ENCODE measurements at places on chromosomes 13 and 19.

GRCh38 chr19:677201-677600, 1.0 kb downstream of the FSTL3 start:
- peak; percentile 86 for DNase-seq

- no peak for DNase-seq
These were observed 5.4 kb upstream of the ICAM3 start for GRCh38 chr19:10344780-10345179.

GRCh38 chr13:94014461-94014860, 465.0 kb downstream of the DCT start:
- no peak for DNase-seq

DNA sequence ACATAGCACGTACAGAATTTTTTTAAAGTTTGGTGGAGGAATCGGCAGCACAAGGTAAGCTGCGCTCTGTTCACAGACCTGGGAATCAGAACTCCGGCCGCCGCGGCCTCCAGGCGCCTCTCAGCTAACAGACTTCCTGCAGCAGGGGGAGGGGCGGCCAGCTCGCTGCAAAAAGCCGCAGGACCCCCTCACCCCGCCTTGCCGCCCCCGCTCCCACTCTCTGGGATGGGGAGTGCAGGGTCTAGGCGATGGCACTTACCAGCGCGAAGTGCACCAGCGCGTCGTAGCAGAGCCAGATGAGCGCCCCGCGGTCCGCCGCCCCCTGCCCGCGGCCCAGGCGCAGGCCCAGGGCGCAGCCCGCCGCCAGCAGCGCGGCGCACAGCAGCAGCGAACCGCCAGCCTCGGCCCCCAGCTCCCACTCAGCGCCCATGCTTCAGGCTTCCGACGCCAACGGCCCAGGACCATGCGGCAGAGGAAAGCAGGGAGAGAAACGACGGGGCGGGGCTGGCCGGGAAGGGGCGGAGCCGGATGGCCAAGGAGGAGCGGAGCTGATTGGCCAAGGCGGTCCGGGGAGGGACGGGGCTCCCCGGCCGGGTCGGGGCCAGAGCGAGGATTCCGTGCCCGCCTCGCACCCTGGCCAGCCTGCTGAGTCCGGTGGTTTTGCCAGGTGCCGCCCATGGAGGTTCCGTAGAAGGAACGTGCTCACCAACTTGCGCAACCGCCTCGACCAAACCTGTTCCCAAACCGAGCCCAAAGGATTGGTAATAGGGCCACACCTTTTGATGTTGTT, at the start of gene EBPL:
Gene EBPL (minus strand): TSS at position 492 of the 790 bp plus-strand sequence. CDS start 62 bp downstream, at position 430.
- peak; percentile 97 for DNase-seq

DNA sequence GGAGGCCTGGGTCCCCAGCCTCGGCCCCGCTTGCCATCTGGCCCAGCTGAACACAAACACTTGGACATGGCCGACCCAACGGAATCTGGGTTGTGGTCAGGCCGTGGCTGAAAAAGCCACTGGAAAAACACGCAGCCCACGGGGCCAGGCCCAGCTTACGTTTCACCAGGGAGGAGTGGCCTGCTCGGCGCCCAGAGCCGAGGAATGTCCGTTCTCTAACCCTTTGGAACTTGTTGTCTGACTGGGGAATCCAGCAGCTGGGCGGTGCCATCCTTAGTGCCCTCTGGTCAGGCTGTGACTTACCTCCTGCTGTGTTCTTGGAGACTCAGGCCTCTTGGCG, 13.8 kb downstream of the CILP2 start:
- no peak for DNase-seq

GRCh38 chr13:44470638-44471562, 97.3 kb downstream of the SERP2 start:
- DNase-seq, result peak; percentile 50

DNA sequence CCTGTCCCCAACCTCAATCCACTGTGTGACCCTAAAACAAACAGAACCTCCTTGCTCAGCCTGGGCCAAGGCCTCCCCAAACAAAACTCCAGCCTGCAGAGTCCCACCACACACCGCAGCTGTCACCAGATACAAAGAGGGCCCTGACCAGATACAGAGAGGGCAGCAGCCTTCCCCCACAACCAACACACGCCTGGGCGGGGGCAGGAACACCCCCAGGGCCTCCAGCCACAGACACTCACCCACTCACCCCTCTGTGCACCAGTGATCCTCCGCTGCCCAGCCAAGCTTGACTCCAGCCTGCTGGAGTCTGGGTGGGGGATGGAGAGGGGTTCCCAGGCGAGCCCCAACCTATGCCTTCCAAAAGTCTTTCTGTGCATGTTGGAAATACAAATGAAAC, 5.9 kb upstream of the CIRBP start:
- no peak for DNase-seq

- DNase-seq, result peak; percentile 53
These were observed 5.6 kb downstream of the INAFM1 start for GRCh38 chr19:47280183-47280797.

DNA sequence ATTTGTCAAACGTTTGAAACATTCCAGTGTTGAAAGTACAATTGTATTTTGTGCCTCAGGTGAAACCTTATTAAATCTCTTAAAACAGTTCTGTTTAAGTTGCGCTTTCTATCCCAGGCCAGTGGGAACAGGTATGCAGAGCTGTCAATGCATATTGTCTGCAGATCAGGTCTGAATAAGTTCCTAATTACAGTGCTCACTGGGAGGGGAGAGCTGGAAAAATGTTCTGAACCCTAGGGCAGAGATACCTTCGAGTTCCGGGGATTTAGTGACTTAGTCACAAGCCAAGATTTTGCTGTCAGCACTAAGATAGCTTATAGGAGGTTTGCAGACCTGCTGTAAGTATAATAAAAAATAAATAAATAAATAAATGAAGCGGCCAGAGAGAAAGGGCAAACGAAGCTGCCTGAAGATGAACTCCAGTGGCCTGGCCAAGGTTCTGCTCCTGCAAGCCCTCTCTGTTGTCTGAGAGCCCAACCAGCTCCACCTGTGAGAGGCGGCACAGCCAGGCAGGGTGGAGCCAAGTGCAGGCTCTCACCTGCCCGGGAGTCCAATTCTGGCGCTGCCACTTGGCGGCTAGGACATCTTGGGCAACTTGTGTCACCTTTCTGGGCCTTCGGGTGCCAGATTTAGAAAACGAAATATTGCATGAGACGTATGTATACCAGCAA, 97.9 kb upstream of the SLC7A1 start:
- DNase-seq, result peak; percentile 85

- no peak for DNase-seq
These were observed 8.9 kb downstream of the HNRNPUL1 start for GRCh38 chr19:41273076-41273475.

DNA sequence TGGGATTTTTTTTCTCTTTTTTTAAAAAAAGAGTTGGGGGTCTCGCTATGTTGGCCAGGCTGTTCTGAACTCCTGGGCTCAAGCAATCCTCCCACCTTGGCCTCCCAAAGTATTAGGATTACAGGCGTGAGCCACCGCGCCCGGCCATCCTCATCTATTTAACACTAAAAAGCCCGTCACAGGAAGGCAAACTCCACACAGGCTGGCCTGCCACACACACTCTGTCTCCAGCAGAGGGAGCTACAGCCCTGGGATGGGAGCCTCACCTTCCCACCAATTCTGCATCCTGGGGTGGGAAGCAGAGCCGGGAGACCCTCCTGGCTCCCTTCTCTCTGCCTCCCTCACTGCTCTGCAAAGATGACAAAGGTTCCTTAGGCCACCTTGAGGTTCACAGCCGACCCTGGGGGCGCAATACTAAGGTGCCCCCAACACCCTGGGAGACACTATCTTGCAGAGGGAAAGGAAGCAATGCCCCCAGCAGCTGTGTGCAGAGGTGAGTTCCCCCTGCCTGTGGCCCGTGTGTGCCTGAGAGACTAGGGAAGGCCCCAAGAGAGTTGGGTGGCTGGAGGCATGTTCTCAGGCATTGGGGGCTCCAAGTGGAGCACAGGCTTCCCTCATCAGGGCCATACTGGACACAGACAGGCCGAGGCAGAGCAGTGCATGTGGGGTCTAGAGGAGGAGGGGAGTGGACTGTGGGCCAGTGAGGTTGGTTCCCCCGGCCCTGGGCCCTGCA, 27.4 kb upstream of the TIMM44 start:
- peak; percentile 72 for DNase-seq

DNA sequence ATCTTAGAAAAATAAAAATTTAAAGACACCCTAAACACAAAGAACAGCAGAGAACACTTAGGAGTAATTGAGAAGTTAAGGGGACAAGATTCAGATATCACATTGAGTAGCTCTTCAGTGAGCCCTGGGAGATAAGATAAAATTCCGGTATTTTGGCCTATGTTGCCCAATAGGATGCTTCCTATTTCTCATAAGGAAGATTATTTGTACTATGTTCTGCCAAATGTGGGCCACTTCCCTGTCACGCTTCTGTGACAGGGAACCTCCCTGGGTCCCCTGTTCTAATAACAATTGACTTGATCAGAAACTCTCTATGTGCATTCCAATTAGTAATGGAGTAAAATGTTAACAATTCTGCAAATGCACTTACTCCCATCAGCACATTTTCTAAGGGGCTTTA, 310.7 kb downstream of the MYO16 start:
- DNase-seq, result no peak

DNA sequence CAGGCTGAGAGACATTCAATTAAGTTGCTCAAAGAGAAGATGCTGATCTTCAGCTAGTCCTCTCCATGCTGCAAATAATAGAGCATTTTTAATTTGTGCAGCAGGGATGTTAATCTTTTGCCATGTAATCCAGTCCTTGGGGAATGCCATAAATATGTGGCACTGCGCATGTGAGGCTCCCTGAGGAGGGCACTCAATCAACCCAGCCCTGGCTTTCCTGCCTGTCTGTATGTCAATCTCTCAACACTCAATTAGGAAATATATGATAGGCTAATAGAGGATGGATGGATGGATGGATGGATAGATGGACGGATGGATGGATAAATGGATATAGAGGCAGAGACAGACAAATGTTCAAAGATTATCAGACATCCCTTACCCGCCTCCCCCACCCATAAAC, 31.6 kb upstream of the POP4 start:
- DNase-seq, result no peak

DNA sequence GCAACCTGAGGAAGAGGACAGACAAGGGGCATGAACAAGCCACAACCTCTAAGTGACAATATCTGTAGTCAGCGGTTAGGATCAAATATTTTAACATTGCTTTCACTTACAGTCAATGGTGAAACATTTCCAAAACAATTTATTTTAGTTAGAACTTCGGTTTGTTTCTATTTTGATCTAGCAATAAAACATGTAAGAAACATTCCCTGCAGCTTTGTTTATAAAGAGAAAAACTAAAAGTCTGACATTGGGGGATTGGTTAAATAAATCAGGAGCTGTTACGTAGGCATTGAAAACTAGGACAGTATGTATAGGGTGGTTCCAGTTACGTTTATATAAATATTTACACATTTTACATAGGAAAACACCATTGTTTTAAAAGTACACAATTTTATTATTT, 3.4 kb downstream of the URI1 start:
- no peak for DNase-seq

- peak; percentile 63 for DNase-seq
These were observed 72.9 kb downstream of the ARHGEF7 start for GRCh38 chr13:111187960-111188541.

DNA sequence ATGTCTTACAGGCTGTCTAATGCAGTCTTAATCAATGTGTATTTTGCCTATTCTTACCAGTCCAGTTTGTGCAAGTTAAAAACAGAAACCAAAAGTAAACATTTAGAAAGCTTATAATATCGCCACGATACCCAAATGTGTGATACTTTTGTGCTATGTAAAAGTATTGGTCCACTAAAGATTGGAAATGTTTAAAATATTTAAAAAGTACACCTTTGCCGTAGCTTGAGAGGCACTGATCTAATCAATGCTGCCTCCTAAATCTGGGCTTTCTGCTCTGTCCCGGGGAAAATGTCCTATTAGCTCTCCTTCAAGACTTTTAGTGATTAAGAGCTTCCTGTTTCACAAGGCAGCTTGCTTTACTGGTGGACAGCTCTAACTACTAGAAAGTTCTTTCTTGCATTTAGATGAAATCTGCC, 64.7 kb downstream of the DNAJC15 start:
- DNase-seq, result no peak

DNA sequence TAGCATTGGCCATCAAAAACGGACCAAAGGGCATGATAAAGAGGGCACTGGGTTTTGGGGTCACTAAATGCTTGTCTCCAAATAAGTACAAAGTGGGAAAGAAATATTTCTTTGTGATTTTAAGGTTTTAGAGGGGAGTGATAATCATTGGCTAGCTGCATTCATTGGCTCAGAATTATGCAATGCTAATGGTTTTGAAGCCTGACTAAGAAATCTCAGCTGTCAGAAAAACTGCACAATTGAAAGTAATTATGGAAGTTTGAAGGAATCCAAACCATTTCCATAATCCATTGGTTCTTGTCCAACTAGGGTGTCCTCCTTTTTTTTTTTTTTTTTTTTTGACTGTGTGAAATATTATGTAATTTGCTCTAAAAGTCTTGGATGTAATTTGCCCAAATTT, 88.2 kb upstream of the ARGLU1 start:
- no peak for DNase-seq

DNA sequence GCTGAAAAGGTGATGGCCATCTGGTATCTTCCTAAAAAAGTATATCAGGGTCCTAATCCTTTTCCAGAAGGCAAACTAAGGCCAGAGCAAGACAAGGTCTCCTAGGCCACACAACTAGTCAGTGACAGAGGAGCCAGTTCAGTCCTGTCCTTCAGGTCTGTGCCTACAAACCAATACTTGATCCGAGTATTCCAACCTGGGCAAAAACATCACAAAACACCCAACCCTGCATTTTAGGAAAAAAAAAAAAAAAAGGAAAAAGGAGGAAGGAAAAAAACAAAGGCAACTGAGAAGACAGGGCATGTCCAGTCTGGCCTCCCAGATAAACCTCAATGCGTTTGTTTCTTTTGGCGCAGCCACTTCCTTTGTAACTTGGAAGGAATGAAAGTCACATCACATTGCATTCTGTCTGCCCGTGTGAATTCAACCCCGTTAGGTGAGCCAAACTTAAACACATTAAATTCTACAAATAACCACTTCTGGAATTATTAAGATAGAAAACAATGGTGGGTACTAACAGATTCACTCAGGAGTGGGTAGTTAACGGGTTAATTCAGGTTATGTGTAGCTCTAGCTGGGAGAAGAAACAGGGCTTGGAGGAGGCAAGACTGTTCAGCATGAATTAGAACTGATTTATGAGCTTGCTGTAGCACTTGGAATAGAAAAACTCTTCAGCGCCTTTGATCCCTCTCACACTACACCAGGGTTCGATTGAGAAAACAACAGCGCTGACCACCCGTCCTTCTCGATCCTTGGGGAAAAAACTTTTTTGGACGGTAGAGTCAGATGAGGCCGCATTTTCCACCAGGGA, 43.0 kb upstream of the HNRNPA1L2 start:
- peak; percentile 87 for DNase-seq
